Spleen (tissue), 13 donors: ENCODE measurements at places on chromosomes 7 and 10. TPM values are rescaled to one million over a fixed set of nuclear protein-coding genes. Genes with fewer than 3 reads are reported as not detected.

GRCh38 chr7:52897713-52898112 lies 137.7 kb upstream of the POM121L12 start:
- H3K36me3 ChIP-seq: no peaks in the 10 kb centered on the region
- DNase-seq: no peak
- no peak overlapping the region for H3K4me3 ChIP-seq
- H3K27ac ChIP-seq: no peak overlapping the region

The SPDYE11 gene
- not detected for total RNA-seq

DNA sequence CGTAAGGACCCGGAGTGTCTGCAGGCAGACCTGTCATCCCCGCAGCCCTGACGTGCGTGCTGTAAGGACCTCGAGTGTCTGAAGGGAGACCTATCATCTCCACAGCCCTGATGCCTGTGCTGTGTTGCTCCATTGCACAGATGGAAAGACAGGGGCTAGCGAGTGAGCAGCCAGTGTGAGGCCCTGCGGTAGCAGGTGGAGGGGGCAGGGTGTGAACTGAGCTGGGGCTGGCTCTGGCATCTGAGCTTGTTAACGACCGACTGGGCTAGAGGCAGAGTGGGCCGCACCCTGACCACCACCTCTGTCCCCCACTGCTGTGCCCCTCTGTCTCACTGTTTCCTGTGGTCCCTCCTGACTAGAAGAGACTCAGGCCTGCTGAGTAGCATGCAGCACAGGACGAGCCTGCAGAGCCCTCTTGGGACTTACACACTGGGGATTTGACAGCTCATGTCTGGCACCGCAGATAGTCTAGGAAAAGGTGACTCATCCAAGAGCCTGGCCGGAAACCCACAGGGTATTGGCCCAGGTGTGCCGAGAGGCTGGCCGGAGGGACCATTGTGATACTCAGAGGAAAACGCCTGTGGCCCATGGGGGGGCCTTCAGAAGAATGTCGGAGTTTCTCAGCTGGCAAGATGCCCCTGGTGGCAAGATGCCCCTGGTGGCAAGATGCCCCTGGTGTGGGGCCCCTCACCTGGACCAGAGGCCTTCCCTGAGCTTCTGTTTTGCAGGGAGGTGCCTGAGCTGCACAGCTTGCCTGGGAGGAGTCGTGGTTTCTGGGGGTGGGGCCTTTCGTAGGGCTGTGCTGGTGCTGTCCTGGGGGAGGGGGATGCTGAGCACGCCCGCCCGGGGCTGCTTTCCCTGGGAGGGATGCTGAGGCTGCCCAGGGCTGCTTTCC lies 34.3 kb downstream of the INPP5A start:
- H3K27me3 ChIP-seq: no peaks in the 10 kb centered on the region
- peaks cover 73% of the 10 kb centered on the region for H3K4me1 ChIP-seq
- DNase-seq: no peak
- peak overlapping the region; percentile 87 for H3K27ac ChIP-seq

The PKD2L1 gene
- 4.5 TPM for total RNA-seq

The CALML3 gene
- total RNA-seq: not detected
